Type B pancreatic cell (in vitro differentiated cells): ENCODE measurements at places on chromosomes 4 and X. TPM values are rescaled to one million over a fixed set of nuclear protein-coding genes. Genes with fewer than 3 reads are reported as not detected.

Gene CT45A1
- not detected in 2 replicates for total RNA-seq

Gene TMPRSS11F
- 0.31 and 0.69 TPM in 2 replicates for total RNA-seq

Gene TSPAN7
- total RNA-seq: 21.8 and 33.6 TPM in 2 replicates

Gene L1CAM
- 2.9 and 12.6 TPM in 2 replicates for total RNA-seq

Gene WDR17
- total RNA-seq: 5.2 and 6.1 TPM in 2 replicates

Gene USP17L12
- not detected in 2 replicates for total RNA-seq

Gene SLC10A4
- total RNA-seq: 0.99 and 2.8 TPM in 2 replicates

Gene SPANXA2
- not detected in 2 replicates for total RNA-seq

Gene REELD1
- total RNA-seq: 0.12 and 0.14 TPM in 2 replicates

Gene MAGEA4
- not detected in 2 replicates for total RNA-seq

Gene ANXA3
- total RNA-seq: 56.6 and 135 TPM in 2 replicates

Gene IL15
- total RNA-seq: 0.77 and 0.79 TPM in 2 replicates

- no peaks in the 10 kb centered on the region for H3K36me3 ChIP-seq
- H3K27me3 ChIP-seq: no peaks in the 10 kb centered on the region
- H3K4me1 ChIP-seq: no peaks in the 10 kb centered on the region
- no peak for DNase-seq
- H3K4me3 ChIP-seq: no peak overlapping the region
Measured at GRCh38 chr4:149676076-149676475, 139.6 kb downstream of the IQCM start.

DNA sequence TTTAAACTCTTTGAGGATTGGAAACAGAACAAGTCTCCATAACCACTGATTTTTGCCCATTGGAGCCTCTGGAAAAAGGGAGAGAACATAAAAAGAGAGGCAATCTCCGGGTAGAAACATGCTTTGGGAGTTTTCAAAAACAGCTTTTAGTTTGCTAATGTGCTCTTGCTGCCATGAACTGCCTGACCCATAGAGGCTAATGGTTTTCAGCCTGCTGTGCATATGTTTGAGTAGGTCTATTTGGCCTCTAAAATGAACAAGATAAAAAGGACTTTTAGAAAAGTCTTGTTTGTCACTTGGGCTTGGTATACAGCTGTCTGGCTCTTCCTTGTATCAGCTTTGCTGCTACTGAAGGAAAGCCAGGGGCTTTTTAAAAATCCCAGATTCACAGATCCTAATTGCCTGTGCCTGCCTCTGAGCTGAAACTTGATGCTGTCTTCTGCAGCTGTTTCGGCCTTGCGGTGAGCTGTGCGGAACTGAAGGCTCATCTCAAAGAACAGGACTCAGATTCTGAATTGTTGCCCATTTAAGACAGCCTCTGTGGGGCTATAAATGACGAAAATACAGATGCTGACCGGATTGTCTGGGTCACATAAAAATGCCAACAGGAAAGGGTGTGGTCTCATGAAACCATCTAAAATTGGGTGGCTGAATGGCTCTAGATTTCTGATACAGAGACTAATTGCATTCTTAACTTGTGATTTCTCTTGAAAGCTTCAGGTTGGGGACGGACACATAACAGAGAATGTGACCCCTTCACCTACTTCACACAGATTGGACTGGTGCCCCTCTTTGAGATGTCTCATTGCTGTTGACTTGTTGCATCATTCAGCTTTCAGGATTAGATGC lies 18.4 kb upstream of the ZNF41 start:
- H3K27ac ChIP-seq: no peak overlapping the region
- DNase-seq: no peak
- no peaks in the 10 kb centered on the region for H3K27me3 ChIP-seq
- H3K4me1 ChIP-seq: peaks cover 4% of the 10 kb centered on the region
- H3K36me3 ChIP-seq: no peaks in the 10 kb centered on the region

DNA sequence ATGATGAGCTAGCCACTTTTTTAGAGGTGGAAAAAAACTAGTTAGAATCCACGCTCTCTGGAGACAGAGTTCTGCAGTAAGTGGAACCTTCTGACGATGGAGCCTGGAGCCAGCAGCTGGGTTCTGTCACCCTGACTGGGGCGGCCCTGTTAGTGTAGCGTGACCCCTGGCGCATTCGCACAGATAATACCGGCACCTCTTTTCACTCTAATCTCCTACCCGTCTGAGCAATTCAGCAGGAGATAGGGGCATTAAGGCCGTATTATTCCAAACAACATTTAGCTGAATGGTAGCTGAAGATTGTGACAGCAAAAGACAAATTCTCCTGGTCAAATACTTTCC lies 292.6 kb downstream of the FBXO8 start:
- H3K4me1 ChIP-seq: no peaks in the 10 kb centered on the region
- peaks cover 7% of the 10 kb centered on the region for H3K27me3 ChIP-seq
- no peak overlapping the region for H3K4me3 ChIP-seq
- H3K27ac ChIP-seq: no peak overlapping the region
- DNase-seq: no peak

- H3K36me3 ChIP-seq: no peaks in the 10 kb centered on the region
- H3K4me1 ChIP-seq: peaks cover 25% of the 10 kb centered on the region
- no peaks in the 10 kb centered on the region for H3K27me3 ChIP-seq
- H3K4me3 ChIP-seq: no peak overlapping the region
Measured at GRCh38 chrX:23904096-23904495, 3.6 kb downstream of the APOO start.

DNA sequence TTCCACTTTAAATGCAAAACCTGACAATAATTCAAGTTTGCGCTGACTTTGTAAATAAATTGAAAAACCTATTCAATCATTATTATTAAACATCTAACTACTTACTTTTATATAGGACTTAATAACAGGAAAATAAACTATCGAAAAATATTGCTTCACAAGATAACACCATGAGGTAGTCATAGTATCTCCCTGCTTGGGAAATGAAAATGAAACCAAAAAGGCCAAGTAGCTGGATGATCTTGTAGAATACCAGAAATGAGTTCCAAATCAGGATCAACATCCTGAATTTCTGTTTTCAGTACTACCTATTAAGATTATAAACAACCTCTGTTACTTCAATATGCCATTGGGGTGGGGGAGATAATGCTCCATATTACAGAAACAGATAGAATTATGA lies 58.9 kb downstream of the CHIC2 start:
- H3K27me3 ChIP-seq: no peaks in the 10 kb centered on the region
- no peak overlapping the region for H3K4me3 ChIP-seq
- H3K36me3 ChIP-seq: peaks cover 7% of the 10 kb centered on the region
- no peak overlapping the region for H3K27ac ChIP-seq
- DNase-seq: no peak
- H3K4me1 ChIP-seq: peaks cover 6% of the 10 kb centered on the region

DNA sequence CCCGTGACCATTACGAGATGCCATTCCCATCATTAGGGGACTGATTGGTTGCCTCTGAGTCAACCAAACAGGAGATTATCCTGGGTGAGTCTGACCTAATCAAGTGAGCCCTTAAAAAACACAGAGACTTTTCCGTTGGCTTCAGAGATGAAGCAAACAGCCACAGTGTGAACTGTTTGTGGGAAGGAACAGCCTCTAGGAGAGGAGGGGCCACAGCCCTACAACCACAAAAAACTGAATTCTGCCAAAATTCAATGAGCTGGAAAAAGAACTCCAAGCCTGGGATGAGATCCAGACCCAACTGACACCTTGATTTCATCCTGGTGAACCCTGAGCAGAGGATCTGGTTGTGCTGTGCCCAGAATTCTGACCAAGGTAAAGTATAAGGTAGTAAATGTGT lies 31.3 kb upstream of the TBL1X start:
- H3K27ac ChIP-seq: no peak overlapping the region
- H3K36me3 ChIP-seq: no peaks in the 10 kb centered on the region

DNA sequence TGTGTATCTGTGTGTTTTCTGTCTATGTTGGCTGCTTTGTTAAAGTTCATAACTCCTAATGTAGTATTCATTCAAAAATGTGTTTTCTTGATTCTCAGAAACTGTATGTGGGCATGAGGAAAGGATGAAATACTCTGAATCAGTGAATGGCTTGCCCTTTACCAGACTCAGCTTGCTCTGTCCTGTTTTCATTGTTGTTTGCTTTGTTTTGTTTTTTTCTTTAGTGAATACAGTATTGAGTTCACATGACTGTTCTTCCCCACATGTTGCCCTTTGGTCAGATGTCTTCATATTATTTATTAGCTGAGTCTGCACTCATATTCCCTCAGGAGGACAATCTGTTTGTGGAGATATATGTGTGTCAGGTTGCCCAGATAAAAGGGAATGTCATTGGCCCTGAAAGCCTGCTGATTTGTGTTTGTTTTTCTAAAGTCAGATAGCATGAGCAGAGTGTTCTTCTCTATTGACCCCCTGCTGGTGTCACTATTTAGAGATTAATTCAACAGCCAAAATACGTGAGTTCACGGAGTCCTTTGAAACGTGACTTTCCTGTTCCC lies 1184.4 kb downstream of the RPA4 start:
- H3K4me1 ChIP-seq: peaks cover 30% of the 10 kb centered on the region
- peak overlapping the region; percentile 80 for H3K27ac ChIP-seq
- no peaks in the 10 kb centered on the region for H3K27me3 ChIP-seq
- no peaks in the 10 kb centered on the region for H3K36me3 ChIP-seq
- peak overlapping the region; percentile 57 for H3K4me3 ChIP-seq

GRCh38 chr4:17915439-17915838 lies 104.7 kb downstream of the NCAPG start:
- no peak for DNase-seq
- no peaks in the 10 kb centered on the region for H3K27me3 ChIP-seq
- no peak overlapping the region for H3K27ac ChIP-seq
- no peaks in the 10 kb centered on the region for H3K4me1 ChIP-seq

DNA sequence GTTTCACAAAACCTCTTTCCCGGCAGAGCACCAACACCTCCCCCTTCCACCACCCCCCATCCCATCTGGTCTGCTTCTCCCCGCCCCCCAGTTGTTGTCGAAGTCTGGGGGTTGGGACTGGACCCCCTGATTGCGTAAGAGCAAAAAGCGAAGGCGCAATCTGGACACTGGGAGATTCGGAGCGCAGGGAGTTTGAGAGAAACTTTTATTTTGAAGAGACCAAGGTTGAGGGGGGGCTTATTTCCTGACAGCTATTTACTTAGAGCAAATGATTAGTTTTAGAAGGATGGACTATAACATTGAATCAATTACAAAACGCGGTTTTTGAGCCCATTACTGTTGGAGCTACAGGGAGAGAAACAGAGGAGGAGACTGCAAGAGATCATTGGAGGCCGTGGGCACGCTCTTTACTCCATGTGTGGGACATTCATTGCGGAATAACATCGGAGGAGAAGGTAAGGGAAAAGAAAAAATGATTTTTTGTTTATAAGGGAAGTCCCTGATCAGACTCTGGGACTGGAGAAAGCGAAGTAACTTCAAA lies at the start of gene PDGFRA:
Gene PDGFRA, plus strand, starts transcription at position 333 of the 541 bp plus-strand sequence. CDS start 29,476 bp downstream, outside the sequence.
- peaks cover 88% of the 10 kb centered on the region for H3K27me3 ChIP-seq
- peak within 1 kb of the TSS; percentile 72 for H3K27ac ChIP-seq
- peaks cover 7% of the 10 kb centered on the region for H3K36me3 ChIP-seq

GRCh38 chrX:2311501-2311900 lies 189.3 kb downstream of the DHRSX start:
- peak overlapping the region; percentile 40 for H3K4me3 ChIP-seq
- no peak overlapping the region for H3K27ac ChIP-seq
- peaks cover 20% of the 10 kb centered on the region for H3K4me1 ChIP-seq
- DNase-seq: no peak
- no peaks in the 10 kb centered on the region for H3K27me3 ChIP-seq

DNA sequence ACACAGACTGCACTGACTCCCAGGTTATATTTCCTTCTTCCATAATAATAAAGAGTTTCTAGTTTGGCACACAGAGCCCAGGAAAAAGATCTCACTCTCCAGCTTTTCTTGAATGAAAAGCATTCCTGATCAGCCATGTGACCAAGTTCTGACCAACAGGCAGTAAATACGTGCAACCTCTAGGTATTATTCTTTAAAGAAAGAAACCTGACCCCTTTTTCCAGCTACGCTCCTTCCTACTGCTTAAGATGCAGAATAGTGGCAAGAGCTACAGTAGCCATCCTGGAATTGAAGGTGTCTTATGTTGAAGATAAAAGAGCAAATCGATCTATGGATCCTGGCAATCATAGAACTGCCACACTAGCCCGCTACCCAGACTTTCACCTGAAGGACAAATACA lies 76.7 kb downstream of the LRBA start:
- H3K36me3 ChIP-seq: no peaks in the 10 kb centered on the region
- H3K27me3 ChIP-seq: no peaks in the 10 kb centered on the region
- no peak overlapping the region for H3K4me3 ChIP-seq
- peak overlapping the region; percentile 27 for H3K27ac ChIP-seq

GRCh38 chr4:152848508-152848907 lies 68.8 kb downstream of the ARFIP1 start:
- no peaks in the 10 kb centered on the region for H3K27me3 ChIP-seq
- H3K36me3 ChIP-seq: peaks cover 17% of the 10 kb centered on the region
- DNase-seq: no peak
- no peak overlapping the region for H3K27ac ChIP-seq
- no peak overlapping the region for H3K4me3 ChIP-seq

DNA sequence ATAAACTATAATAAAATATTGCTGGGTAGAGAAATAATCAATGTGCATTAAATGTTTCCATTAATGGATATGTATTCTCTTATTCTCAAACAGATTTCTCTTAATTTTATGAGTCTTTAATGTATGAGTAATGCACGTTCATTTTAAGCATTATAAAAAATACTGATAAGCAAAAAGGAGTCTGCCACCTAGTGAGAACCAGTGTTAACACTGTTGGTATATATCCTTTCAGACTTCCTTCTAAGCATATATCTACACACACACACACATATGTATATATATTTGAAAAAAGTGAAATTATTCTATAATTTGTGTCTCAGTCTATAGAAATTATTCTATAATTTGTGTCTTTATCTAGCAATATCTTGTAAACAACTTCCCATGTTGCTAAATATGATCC lies 49.9 kb upstream of the MTMR1 start:
- no peaks in the 10 kb centered on the region for H3K27me3 ChIP-seq
- H3K27ac ChIP-seq: no peak overlapping the region
- H3K4me1 ChIP-seq: no peaks in the 10 kb centered on the region
- no peaks in the 10 kb centered on the region for H3K36me3 ChIP-seq
- no peak for DNase-seq

GRCh38 chr4:14178421-14178820 lies 550.9 kb upstream of the BOD1L1 start:
- no peaks in the 10 kb centered on the region for H3K36me3 ChIP-seq

DNA sequence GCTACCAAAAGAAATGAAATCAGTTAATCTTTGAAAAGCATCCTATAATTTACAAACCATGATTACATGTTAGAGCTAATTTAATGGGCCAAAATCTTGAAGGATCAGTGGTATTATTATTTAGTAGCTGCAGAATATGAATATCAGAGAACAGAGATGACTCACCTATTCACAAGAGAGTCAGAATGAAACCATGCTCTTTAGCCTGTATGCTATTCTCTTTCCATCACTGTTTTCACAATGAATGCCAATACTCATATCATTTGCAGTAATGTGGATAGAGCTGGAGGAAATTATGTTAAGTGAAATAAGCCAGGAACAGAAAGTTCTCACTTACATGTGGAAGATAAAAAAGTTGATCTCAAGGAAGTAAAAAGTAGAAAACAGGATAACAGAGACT lies 414.1 kb downstream of the CENPC start:
- H3K27ac ChIP-seq: no peak overlapping the region
- no peak for DNase-seq
- no peaks in the 10 kb centered on the region for H3K27me3 ChIP-seq
- no peak overlapping the region for H3K4me3 ChIP-seq
- peaks cover 5% of the 10 kb centered on the region for H3K4me1 ChIP-seq

GRCh38 chr4:73223258-73223650 lies 35.3 kb downstream of the ANKRD17 start:
- DNase-seq: no peak
- H3K4me1 ChIP-seq: peaks cover 18% of the 10 kb centered on the region
- peak overlapping the region; percentile 57 for H3K4me3 ChIP-seq
- H3K27me3 ChIP-seq: no peaks in the 10 kb centered on the region
- no peak overlapping the region for H3K27ac ChIP-seq
